ENCODE measurements at places on chromosomes 3 and 15.

GRCh38 chr3:138424323-138424722 lies 10.1 kb upstream of the ESYT3 start:
- no peak for DNase-seq

- DNase-seq = no peak
Observed at GRCh38 chr3:127260416-127260815, 27.4 kb downstream of the PRR20G start.

DNA sequence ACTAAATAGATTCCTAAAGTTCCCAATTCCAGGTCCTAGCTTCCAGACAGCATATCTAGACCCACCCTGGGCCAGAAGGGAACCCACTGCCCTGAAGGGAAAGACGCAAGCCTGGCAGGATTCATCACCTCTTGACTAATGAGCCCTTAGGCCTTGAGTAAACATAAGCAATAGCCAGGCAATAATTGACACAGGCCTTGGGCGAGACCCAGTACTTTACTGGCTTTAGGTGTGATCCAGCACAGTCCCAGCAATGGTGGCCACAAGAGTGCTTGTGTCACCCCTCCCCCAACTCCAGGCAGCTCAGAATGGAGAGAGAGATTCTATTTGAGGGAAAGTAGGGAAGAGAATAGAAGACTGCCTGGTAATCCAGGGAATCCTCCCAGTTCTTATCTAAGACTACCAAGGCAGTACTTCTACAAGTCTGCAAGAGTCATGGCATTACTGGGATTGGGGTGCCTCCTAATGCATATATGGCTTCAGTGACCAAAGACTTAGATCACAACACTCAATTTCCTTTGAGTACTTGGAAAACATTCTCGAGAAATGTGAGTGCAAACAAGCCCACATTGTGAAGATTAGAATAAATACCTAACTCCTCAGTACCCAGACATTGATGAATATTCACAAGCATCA lies 30.4 kb upstream of the WWTR1 start:
- DNase-seq = peak; percentile 32

DNA sequence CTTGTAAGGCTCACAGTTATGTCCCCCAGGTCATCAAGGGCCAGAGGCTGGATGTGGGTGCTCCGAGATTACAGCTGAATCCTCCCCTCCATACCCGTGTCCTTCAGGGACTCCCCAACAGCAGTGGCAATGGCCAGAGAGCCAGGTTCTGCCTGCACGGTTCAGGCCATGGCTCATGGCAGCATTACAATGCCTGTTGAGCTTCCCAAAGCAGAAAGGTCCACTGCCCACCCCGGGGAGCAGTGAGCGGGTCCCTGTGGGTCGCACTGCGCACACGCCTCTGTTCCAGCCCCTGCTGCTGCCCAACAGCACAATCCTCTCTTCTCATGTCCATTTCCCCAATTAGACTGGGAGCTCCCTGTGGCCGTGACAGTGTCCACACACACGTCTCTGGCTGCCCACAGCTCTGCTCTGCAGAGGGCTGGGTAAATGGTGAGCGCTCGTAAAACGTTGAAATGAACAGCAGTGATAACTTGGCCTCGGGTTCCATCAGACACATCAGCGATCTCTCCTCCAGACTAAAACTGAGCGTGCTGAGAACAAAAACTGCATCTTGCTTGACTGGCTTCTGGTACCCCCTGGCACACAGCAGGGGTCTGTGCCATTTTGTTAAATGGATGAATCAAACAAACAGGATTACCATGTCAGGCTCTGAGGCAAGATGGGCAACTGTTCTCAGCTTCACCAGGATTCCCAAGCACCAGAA lies 80.4 kb downstream of the VGLL4 start:
- DNase-seq = no peak

GRCh38 chr3:152318512-152318911 lies 49.8 kb downstream of the MBNL1 start:
- no peak for DNase-seq

- DNase-seq = no peak
Observed at GRCh38 chr3:150958683-150959082, 13.8 kb downstream of the CLRN1 start.

DNA sequence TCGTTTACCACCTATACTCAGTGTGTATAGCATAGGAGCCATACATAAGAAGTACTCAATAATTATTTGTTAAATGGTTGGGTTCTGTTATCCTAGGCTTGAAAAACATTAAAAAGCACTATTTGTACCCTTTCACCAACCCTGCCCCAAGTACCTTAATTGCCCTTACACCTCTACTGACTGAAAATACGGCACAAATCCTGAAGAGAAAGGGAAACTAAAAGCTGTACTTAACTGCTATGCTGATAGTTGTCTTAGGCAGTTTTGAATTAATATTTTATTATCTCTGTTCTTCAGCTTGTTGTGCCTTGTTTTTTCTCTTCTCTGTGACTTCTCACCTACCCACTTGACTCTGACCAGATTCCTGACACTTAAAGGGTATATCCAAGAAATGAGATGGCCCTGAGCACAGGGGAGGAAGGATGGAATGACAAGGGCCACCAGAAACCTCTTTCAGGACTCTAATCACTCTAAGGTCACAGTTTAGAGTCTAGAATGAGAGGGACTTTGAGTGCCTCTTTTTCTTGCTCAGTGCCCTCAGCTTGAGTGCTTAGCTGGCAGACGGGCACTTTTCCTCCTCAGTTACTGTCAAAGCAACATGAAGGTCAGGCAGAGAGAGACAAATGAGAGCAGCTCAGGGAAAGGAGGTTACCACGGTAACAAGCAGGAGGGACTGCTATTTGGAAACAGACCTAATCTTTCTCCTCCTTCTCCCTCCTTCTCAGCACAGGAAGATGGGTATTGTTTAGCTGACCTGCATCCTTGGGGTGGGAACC lies 136.5 kb downstream of the ZNF609 start:
- peak; percentile 15 for DNase-seq

DNA sequence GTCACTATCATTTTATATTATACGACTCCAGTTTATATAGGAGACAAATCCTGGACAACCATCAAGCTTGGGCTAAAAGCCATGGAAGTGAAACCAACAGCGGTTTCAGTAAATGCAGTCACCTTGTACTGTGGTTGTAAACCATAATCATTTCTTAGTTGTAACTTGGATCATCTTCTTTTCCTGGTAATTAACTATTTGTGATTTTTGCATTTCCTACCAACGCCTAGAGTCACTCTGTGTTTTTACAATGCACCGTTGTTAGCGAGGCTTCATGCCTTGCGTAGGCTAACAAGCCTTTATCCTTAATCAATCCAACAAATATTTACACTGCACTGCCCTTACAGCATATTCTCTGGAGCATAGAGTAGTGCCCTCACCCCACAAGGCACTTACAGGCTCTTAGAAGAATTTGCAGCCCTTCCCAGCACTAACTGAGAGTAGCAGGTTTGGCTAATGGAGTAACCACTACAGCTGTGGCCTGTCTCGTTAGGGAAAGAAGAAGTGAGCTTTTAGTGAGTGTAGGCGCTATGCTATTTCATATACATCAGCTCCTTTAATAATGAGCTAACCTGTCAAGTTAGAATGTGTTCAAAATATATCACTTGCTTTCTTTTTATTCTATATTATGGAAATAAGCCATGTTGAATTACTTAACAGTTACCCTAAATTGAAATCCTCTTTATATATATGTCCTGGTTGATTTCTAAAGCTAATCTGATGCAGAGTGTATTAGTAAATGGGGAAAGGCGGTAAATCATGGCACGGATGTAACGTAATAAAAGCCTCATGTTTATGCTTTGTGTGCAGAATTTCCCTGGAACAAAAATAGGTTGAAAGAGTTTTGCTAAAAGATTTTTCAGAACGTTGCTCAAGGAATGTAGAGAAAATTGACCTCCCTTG lies 62.8 kb downstream of the ABHD2 start:
- peak; percentile 67 for DNase-seq
